ENCODE measurements at places on chromosomes 11 and 22. TPM values are rescaled to one million over a fixed set of nuclear protein-coding genes. Genes with fewer than 3 reads are reported as not detected.

SPI1 gene
- 0.10 TPM for total RNA-seq

SYT7 gene
- total RNA-seq = 0.93 TPM

RELA gene
- 73.7 TPM for total RNA-seq

ACRV1 gene
- 0.12 TPM for total RNA-seq

TRPM5 gene
- total RNA-seq = not detected

KCNK4 gene
- not detected for total RNA-seq

CBLIF gene
- total RNA-seq = not detected

SMDT1 gene
- 40.7 TPM for total RNA-seq

MMP13 gene
- 0.08 TPM for total RNA-seq

TTC36 gene
- not detected for total RNA-seq

MRPL11 gene
- total RNA-seq = 92.8 TPM

DDT gene
- 169 TPM for total RNA-seq

PIWIL4 gene
- 0.22 TPM for total RNA-seq

MRGPRF gene
- 0.07 TPM for total RNA-seq

MEI1 gene
- total RNA-seq = not detected

NAALAD2 gene
- not detected for total RNA-seq

FBLN1 gene
- total RNA-seq = 59.9 TPM

C11orf52 gene
- total RNA-seq = 0.24 TPM

CTSF gene
- 32.8 TPM for total RNA-seq

KDM4E gene
- total RNA-seq = not detected

E2F8 gene
- total RNA-seq = 5.8 TPM
